ENCODE measurements at places on chromosomes 2 and 18.

DNA sequence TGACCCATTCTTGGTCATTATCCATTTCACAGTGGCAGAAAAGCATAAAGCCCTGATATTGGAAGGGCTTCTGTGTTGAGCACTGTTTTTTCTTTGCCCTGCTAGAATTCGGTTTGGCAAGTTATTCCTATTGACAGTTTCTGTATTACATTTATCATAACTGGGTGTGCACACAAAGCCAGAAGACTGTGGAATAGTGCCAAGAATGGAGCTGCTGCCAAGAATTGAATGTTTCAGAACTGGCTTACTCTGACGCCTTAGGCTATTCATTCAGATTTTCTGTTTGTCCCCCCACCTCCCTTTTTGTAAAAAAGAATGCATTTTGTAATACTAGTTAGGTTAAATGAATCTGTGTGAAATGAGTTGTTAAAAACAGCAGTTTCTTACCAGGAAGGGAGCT is 12.7 kb downstream of the KDM3A start:
- no peak for DNase-seq

- no peak for DNase-seq
These were observed 29.3 kb downstream of the SERPINE2 start for GRCh38 chr2:224009605-224010315.

- DNase-seq, result no peak
These were observed 17.1 kb downstream of the DYNAP start for GRCh38 chr18:54608028-54608642.

GRCh38 chr2:14700753-14701152 is 68.2 kb downstream of the LRATD1 start:
- DNase-seq, result no peak

DNA sequence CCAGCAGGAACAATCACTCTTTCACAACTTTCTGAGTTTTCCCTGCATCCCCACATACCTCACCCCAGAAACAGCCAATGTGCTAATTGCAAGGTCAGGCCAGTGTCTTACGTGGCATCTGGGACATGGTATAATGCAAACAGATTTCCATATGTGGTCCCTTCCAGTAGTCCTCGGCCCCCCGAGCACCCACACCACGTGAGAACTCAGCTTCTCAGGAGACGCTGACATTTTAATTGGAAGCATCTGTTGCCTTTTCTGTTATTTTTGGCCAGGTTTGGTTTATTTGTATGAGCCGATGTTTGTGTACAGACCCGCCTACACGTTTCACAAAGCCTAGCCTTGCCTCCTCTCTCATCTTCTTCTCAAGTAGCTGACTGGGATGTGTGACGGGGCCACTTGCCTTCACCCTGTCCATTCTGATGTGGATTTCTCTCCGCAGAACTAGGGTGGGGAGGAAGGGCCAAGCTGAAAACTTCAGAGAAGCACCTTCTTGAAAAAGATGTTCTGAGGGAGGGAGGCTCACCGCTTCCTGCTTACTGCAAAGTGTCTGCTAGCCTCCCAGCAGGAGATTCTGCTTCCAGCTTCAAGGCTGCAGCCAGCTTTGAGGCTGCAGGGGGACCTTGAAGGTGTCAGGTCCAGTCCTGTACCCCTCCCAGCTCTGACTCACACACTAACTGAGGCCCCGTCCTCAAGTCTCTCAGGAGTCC is 109.6 kb upstream of the SLC14A2 start:
- DNase-seq, result no peak

GRCh38 chr2:2663401-2664036 is 332.4 kb upstream of the MYT1L start:
- no peak for DNase-seq

DNA sequence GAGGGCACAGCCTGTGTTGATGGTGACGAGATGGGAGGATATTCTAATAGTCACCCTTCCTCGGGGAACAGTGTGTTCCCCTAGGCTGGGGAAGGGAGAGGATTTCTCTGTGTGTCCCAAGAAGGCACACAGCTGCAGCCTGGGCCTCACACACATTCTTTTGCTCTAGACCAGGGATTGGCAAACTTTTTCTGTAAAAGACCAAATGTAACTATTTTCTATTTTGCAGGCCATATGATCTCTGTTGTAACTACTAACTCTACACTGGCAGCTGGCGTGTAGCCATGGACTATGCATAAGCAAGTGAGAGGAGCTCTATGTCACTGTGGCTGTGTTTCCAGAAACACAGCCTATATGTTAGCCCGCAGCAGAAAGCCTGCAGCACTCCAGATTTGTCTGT is 65.8 kb downstream of the ARHGAP28 start:
- no peak for DNase-seq

GRCh38 chr2:152186262-152186661 is 10.7 kb upstream of the STAM2 start:
- DNase-seq, result no peak

- DNase-seq, result no peak
These were observed 29.2 kb upstream of the MRO start for GRCh38 chr18:50848991-50849390.

- DNase-seq, result no peak
These were observed 194.8 kb downstream of the LNPK start for GRCh38 chr2:175807031-175807873.

DNA sequence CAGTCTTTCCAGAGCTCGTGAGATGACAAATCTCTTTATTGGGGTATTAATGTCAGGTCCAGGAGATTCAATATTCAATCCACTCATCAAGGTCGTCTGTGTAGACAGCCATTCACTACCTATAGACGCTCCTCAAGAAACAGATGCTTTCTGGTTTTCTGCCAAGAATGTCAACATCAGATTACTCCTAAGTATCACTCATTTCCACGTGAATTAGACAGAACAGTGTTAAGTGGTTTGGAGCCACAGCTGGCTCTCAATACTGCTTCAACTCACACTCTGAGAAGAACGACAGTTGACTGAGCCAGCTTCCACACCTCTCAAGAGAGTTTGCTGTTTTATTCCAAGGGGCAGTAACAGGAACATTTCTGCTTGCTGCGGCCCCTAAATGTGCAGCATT is 113.5 kb upstream of the NEDD4L start:
- DNase-seq, result no peak

DNA sequence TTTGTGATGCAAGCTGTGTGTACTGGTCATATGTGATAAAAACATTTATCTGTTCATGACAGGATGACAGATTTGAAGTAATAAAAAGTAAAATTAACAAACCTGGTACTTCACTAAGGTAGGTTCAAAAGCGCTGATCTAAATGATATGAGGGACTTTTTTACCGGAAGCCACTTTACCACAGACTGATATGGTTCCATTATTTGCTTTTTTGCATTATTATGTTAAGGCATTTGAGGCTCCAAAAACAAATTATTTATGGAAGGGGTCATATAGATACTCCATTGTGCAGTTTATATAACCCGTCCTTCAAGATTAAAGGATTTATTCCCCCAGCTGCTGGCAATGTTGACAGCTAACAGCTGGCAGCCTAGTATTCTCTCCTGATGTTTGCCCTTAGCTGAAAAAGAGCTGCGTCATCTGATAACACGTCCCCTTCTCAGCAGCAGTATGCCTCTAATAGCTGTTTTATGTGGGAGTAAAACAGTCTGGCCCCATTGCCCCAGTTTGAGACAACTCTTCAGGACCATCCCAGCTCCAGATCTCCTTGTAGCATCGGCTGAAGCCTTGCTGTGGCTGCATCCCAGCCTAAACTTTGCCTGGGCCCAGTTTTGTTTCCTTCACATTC is 84.8 kb upstream of the XIRP2 start:
- DNase-seq, result no peak

GRCh38 chr18:48751727-48752468 is 198.9 kb downstream of the SMAD7 start:
- no peak for DNase-seq

GRCh38 chr2:854460-854859 is 96.2 kb upstream of the SNTG2 start:
- DNase-seq, result peak; percentile 18

GRCh38 chr2:119590873-119591272 is 46.6 kb downstream of the CFAP221 start:
- no peak for DNase-seq

DNA sequence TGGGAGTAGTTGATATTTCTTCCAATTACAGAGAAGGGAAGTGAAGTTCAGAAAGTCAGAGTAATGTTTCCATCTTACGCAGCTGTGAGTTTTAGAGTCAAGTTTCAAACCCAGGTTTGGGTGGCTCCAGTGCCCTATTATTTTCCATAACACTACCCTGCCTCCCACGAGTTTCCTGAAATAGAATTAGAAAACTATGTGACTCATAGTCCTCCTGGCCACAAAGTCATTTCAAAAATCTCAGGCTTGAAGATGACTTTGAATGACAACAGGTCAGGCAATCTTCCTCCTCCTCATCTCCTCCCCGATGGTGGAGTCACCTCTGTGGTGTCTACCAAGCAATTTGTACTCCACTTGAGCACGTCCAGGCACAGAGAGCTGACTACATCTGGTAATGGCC is 212.3 kb upstream of the TRIB2 start:
- DNase-seq, result no peak

DNA sequence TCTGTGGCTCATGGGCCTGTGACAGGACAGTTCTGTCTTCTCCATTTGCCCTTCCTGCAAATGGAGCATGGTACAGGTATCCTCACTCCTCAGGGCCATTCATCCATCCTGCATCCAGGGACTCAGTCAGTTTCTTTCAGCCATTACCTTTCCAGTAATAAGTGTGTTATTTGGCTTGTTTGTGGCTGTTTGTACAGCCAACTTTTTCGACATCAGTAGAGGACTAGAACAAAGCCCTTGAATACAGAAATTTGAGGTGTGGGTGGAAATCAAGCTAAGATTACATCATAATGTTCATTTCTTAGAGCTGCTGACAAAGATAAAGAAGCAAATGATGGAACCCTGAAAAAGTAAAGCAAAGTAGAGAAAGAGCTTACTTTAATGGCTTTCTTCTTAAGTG is 290.4 kb downstream of the PTPRM start:
- no peak for DNase-seq

- DNase-seq, result no peak
These were observed 39.3 kb downstream of the C1QL2 start for GRCh38 chr2:119119076-119119785.

Data from stimulated activated CD4-positive, alpha-beta T cell treated with anti-CD3 and anti-CD28 coated beads, Interleukin-4, amount 100 ng/mL, for 1 hour (primary cell).